Fibroblast of skin of right biceps (primary cell): ENCODE measurements at places on chromosomes 2 and 18.

GRCh38 chr2:223501641-223502040 lies 100.5 kb downstream of the SCG2 start:
- no peak for DNase-seq

- peak; percentile 46 for DNase-seq
These were observed 17.6 kb upstream of the SPATS2L start for GRCh38 chr2:200288670-200289429.

- DNase-seq, result no peak
These were observed 5.0 kb upstream of the MYO5B start for GRCh38 chr18:50199921-50200320.

DNA sequence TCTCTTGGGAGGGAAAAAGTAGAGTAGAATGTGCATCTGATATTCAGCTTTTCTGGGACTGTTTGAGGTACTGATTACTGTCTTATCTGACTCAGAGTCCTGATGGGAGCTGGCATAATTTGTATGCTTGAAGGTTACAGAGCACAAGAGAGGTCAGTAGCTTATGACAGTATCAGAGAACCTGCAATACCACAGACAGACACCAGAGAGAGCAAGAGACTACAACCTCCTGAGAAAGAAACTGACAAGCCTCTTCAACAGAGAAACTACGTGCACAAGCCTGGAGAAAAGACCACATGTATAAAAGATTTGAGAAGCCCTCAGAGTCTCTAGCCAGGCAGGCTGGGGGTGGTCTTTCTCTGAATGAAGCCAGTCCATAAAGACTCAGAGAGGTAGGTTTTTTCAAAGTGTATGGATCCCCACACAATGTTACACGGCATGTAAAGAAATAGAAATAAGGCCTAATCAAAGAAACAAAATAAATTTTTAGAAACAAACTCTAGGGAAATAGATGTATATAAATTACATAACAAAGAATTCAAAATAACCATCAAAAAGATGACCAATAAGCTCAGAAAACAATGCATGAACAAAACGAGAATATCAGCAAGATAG lies 568.3 kb downstream of the LRRTM4 start:
- DNase-seq, result peak; percentile 27

DNA sequence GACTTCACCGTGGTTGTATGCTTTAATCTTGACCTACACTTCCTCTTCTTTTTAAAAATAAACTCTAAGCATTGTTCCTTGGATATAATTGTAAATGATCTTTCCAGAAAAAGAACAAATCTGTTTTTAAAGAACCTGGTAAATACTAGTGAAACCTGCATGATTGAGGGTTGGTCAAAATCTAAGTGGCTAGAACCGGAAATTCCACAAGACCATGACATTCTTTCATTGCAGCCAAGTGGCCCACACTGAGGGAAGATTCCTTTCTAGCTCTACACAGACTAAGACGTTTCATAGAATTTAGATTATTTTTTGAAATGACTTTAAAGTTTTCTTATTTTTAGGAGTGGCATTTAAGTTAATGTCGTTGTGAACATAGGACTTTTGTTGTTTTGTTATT lies 356.7 kb downstream of the NYAP2 start:
- DNase-seq, result no peak

DNA sequence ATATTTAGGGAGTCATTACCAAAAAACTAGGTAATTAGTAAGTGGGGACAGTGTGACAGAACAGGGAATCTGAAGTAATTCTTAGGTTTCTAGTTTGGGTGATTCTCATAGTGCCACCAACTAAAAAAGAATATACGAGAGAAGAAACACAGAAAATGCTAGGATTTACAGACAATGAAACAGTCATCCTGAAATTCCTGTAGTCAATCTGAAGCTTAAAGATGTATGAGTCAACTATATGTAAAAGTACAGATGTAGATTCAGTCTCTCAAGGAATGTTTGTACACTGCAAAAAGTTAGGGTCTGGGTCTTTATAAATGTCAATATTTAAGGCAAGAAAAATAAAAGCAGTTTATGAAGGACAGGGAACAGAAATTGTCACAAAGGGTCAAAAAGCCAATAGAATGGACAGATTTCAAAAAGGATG lies 107.0 kb downstream of the STRN start:
- DNase-seq, result no peak

DNA sequence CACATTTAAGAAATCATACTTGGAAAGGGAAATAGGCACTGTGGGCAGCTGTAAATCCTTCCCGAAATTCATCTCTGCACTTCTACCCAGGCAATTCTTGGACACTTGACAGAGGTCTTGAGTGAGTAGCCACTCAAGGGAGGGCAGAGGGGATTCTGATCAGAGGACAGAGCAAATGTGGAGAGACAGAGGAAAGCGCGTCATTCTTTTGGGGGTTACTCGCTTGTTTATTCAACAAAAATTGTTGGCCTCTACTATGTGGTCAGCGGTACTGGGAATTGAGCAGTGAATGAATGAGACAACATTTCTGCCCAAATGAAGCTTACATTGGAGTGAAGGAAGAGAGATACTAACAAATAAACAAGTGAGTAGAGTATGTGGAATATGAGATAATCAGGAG lies 41.4 kb upstream of the YES1 start:
- no peak for DNase-seq

DNA sequence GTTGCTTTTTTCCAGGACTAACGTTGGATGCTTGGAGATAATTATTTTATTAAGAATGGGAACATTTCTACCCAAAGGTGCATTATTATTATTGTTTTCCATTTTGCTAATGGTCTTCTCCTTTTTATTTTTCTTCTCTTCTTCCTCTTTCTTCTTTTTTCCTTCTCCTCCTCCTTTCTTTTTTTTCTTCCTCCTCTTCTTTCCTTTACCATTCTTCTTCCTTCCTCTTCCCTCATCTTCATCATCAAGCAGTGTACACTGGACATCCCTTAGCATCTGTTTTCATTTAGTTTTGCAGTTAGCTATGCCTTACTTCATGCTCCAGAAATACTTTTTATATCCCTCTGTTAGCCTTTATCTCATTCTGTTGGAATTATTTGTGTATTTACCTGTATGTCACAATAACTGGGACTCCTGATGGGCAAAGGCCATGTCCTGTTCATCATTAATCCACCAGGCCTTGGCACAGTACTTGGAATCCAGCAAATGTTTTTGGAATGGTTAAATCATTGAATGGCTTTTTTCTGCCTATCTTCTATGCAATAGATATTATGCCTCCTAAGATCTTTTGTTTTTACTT lies 162.7 kb downstream of the CAMKMT start:
- no peak for DNase-seq

GRCh38 chr18:57078614-57079013 lies 68.3 kb upstream of the BOD1L2 start:
- no peak for DNase-seq

DNA sequence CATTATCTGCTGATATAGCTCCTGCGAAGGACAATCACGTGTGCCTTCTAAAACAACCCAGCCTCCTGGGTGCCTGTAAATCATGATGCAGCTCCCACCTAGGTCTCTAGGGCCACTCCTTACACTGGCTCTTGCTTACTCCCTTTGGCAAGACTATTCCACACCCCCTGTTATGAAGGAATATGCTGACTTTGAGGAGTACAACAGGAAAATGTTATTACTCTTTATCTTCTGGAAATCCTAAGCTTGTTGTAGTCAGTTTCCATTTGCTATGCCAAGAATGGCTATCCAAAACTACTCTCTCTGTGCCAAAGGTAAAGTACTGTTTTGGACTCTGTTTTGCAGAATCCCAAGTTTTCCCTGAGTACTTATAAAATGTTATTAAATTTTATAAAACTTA lies 7.7 kb downstream of the SGO2 start:
- DNase-seq, result no peak

DNA sequence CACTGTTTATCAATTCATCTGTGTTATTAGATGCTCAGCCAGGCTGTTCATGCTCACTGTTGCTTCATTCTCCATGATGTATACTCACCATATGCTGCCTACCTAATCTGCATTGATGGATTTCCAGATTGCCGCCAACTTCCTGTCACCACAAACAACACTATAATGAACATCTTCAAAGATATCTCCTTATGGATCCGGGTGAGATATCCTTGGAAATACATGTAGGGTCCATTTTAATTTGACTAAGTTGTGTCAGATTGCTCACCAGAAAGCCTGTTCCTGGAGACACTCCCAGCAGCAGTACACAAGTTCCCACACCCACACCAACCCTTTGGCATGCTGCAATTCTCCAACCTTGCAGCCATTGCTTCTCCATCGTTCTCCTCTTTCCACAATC lies 547.5 kb upstream of the TNP1 start:
- peak; percentile 50 for DNase-seq

- no peak for DNase-seq
These were observed 783.6 kb downstream of the DCDC2C start for GRCh38 chr2:4486971-4487370.

GRCh38 chr2:232211743-232212686 lies 166.5 kb upstream of the ALPP start:
- no peak for DNase-seq

GRCh38 chr2:69931832-69932595 lies 17.1 kb downstream of the MXD1 start:
- no peak for DNase-seq

- no peak for DNase-seq
These were observed 66.4 kb upstream of the POMC start for GRCh38 chr2:25234738-25235137.

DNA sequence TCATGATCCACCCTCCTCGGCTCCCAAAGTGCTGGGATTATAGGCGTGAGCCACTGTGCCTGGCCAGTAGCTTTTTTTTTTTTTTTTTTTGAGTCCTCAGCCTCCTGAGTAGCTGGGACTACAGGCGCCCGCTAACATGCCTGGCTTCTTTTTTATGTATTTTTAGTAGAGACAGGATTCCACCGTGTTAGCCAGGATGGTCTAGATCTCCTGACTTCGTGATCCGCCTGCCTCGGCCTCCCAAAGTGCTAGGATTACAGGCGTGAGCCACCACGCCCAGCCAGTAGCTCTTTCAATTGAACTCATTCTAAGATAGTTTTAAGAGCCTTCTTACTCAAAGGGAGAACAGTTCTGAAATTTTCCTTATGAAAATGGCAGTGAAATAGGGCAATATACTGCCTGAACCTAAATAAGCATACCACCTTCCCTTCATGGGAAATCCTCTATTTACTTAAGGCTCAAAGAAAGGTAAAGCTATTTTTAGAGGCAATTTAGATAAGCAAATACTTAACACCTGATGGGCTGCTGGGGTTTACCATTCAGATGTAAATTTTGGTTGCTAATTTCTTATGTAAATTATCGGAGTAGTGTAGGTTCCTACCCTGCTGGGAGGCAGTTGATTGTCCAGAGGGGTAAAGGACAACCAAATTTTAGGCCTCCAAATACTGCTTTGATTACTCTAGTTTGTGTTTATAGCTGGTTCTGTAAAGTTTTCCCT lies 144.7 kb downstream of the GREB1L start:
- no peak for DNase-seq

DNA sequence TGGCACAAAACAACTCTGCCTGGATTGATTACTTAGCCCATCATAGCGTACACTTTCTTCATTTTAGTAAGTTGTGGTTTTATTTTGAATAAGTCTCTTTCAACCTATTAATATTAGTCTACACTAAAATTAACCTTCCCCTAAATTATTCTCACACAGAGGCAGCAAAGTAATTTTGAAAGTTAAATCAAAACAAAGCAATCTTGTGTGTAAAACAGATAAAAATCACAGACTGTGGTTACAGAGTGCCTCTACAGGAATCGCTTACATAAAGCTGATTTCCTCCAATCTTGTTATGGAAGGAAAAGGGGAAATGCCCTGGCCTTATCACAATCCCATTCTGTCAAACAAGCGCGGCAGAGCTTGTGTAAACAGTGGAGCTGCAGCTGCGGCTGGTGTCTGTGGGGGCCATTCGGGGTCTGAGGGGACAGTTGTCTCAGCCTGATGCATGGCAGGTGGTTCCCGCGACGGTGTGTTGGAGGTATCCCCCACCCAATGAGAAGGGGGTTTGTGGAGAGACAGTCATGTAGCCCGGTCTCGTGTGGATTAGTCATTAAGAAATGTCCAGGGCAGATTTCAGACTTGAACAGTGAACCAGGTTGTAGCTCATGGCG lies 42.1 kb downstream of the BCL2L11 start:
- no peak for DNase-seq

- no peak for DNase-seq
These were observed 9.3 kb downstream of the NCK2 start for GRCh38 chr2:105754011-105754410.

DNA sequence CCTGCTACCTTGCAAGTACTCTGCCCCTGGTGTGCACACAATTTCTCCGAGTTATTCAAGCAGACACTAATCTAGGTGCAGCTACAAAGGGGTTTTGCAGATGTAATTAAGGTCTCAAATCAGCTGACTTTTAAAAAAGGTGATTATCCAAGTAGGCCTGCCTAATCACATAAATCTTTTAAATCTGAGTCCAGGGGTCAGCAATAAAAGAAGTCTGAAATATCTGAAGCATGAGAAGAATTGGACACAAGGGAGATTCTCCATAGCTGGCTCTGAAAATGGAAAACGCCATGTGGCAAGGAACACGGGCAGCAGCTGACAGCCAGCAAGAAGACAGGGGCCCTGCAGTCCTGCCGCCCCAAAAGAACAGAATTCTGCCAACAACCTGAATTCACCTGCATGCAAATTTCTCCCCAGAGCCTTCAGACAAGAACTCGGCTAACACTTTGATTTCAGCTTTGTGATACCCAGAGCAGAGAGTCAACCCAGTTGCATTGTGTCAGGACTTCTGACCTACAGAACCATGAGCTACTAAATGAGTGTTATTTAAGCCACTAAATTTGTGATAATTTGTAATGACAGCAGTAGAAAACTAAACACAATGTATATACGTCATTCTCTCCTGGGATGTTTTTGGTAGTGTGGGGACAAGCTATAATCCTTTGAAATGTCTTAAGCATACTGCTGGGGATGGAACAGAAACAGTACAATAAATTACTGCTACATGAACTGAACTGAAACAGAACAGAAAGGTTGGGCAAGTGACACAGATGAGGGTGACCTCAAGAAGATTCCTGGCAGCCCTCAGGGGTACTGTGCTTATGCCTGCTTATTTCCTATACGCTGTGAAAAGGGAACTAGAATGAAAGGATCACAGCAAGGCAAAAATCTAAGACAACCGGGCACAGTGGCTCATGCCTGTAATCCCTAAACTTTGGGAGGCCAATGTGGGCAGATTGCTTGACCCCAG lies 3.2 kb downstream of the INO80C start:
- DNase-seq, result no peak

DNA sequence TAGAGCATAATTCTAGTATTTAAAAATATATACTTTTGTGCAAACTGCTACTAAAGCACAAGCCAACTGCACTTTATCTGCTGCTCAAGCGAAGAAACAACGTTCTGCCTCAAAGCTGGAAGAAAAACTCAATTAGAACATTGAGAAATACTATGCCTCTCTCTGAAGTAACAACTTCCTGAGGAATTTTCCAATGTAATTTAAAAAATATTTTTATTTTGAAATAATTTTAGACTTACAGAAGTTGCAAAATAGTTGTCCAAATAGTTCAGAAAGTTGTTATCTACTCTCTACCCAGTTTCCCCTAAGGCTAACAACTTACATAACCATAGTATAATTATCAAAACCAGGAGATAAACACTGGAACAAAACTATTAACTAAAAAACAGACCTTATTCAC lies 12.3 kb upstream of the POLI start:
- no peak for DNase-seq
